ENCODE measurements at places on chromosomes 6 and 20.

GRCh38 chr20:23939641-23940040 lies 48.9 kb downstream of the GGTLC1 start:
- no peak for DNase-seq

DNA sequence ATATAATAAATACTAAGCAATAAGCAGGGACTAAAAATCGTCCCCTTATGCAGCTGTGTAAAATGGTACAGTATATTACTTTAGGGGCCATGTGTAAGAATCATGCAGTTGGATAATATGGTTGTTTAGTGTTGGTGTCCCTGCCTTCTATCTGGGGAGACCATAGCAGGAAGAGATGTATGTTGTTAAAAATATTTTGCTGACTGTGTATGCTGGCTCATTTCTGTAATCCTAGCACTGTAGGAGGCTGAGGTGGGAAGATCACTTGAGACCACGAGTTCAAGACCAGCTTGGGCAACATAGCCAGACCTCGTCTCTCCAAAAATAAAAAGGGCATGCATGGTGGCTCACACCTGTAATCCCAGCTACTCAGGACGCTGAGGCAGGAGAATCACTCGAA lies 5.6 kb downstream of the PANK2 start:
- no peak for DNase-seq

DNA sequence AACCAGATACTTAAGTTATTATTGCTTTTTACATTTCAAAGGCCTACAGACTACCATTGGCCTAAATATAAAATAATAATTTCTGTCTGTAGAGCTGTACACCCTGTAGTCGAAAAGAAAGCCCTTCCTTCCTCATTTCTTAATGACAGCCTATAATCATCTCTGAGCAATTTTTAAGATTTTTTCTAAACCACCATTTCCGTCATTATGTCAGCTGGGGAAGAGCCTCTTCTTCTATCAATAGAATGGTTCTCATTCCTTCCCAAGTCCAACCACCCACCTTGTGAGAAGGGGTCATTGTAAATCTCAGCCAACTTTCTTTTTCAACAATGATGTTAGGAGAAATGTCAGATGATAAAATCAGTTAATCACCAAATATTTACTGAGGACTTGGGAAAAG lies 91.8 kb downstream of the PLEKHG1 start:
- no peak for DNase-seq

- peak; percentile 90 for DNase-seq
Measured at GRCh38 chr20:3677733-3678132, 4.1 kb downstream of the ADAM33 start.

- DNase-seq = no peak
Measured at GRCh38 chr6:131353106-131353505, 217.8 kb downstream of the AKAP7 start.

DNA sequence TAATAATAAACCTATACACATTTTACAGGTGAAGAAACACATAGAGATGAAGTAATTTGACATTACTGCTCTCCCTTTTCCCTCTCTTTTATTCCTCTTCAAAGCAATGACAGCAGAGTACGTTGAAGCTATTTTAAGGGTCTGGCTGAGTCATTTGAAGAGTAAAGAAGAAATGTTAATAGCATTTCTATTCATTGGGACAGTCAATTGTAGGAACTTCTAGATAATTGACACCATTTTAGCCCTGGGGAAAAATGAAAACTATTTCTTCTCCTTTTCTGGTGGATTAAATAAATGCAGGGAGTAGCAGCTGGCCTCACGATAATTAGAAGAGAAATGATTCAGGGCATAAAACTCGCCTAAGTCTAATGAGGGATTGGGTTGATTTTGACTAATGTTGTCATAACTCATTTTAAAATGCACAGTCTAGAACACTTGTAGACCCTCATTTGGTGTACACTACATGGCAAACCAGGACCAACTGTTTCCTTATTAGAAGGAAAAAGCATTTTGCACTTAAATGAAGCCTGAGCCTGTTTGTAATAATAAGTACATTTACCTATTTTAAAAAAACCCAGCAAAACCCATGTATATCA lies 48.1 kb downstream of the RIPOR2 start:
- DNase-seq = no peak

- no peak for DNase-seq
Measured at GRCh38 chr20:33549229-33549999, 59.5 kb downstream of the CBFA2T2 start.

DNA sequence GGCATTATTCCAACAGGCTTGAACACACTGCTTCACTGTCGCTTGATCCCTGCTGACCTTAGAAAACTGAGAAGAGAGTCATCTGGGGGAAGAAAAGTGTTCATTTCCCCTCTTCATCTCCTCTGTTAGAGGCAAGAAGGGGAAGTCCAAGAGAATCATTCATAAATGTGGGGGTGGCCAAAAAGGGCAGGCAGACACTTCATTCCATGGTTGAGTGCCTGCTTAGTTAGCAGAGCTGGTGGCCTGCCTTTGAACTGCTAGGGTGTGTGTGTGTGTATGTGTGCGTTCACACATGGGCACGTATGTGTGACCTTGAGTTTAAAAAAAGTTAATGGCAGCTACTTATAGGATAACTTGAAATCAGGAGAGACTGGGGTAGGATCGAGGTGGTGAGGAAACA lies 39.4 kb upstream of the RFPL4B start:
- DNase-seq = no peak

DNA sequence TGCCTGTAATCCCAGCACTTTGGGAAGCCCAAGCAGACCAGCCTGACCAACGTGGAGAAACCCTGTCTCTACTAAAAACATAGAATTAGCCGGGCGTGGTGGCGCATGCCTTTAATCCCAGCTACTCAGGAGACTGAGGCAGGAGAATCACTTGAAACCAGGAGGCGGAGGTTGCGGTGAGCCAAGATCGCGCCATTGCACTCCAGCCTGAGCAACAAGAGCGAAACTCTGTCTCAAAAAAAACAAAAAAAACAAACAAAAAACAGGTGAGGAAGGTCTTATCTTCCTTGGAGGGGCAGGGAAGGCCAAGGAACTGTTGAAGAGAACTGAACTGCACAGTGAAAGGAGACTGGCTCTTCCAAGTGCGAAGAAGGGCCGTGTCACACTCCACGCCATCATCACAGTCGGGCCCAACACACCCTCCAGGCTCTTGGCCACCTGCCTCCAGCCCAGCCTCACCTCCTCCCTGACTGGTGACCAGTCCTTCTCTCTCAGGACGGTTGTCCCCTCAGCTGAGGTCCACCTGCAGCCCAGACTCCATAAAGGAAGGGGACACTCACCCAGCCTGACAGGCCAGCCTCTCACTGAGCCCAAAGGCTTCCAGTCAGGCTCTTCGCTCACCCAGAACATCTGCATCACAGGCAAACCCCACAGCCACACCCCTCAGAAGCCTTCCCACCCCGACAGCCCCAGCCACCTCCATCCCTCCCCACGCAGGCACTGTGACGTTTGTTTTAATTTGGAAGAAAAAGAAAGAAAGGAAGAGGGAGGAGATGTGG lies 4.1 kb downstream of the ZC3H12D start:
- DNase-seq = no peak

DNA sequence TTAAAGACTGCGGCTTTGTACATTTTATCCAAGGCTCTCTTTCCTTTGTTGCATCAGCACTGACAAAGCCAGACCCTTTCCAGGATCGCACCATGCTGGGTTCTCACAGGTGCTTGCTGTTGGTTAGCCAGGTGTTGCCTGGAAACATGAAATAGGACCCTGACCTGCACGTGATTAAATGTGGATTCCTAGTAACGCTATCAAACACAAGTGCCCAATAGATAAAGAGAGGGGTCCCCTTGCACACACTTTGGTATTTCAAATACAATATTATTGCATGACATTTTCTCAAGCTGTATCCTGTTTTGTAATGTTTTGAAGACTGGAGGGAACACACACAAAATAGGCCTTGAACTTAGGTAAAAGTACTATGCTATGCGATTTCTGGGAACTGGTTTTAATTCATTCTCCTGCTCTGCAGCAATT lies 73.3 kb downstream of the AKAP12 start:
- DNase-seq = peak; percentile 63

DNA sequence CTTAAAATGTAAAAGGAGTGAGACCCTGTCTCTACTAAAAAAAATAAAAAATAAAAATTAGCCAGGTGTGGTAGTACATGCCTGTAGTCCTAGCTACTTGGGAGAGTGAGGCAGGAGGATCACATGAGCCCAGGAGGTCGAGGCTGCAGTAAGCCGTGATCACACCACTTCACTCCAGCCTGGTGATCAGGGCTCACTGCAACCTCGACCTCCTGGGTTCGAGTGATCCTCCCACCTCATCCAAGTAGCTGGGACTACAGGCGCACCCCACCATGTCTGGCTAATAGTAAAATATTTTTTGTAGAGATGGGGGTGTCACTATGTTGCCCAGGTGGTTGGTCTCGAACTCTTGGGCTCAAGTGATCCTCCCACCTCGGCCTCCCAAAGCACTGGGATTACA lies 8.1 kb upstream of the FOXS1 start:
- peak; percentile 7 for DNase-seq

DNA sequence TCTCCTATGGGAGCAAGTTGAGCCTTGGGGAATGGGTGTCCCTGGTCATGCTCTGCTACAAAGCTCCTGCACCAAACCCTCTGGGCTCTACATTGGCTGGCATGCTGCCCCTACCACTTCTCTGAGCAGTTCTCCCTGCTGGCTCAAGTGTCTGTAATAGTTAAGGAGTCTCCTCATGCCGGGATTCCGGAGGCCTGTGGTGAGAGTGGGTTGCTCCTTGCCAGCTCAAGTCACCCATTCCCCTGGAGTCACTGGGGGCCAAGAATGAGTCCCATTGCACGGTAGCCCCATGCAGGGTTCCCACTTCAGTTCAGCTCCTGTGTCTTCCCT lies 173.9 kb downstream of the PRDM13 start:
- no peak for DNase-seq

GRCh38 chr6:143803769-143804568 lies 39.2 kb upstream of the LTV1 start:
- DNase-seq = no peak

GRCh38 chr20:2420510-2420909 lies 39.8 kb downstream of the TGM6 start:
- DNase-seq = no peak

DNA sequence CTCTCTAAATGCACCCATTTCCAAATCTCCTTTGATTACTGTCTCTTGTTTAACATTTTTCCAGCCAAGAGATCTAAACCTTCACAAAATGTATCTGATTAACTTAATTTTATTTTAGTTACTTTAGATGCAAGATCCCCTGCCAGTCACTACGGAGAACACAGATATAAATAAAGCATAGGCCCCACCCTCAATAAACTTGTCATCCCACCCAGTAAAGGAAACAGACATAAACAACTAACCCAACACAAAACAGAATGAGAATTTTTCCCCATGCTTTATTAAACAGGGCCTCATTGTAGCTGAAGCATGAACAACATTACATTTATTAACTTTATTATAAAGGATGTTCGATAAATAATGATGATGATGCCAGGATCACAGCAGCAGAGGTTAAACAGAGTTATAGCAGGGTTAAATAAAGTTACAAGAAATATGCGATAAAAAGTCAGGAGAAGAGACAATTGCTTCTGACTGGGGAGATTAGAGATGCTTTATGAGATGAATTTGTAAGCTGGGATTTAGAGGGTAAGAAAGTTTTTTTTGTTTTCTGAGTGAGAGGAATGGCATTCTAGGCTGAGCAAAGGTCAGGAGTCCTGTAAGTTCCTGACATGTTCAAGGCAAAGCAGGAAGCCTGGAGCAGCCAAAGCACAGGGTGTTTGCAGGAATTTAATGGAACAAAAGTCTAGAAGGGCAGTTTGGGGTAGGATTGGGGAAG lies 41.1 kb downstream of the TFAP2A start:
- no peak for DNase-seq

GRCh38 chr6:10587656-10588406 lies 66.7 kb downstream of the GCNT2 start:
- no peak for DNase-seq

DNA sequence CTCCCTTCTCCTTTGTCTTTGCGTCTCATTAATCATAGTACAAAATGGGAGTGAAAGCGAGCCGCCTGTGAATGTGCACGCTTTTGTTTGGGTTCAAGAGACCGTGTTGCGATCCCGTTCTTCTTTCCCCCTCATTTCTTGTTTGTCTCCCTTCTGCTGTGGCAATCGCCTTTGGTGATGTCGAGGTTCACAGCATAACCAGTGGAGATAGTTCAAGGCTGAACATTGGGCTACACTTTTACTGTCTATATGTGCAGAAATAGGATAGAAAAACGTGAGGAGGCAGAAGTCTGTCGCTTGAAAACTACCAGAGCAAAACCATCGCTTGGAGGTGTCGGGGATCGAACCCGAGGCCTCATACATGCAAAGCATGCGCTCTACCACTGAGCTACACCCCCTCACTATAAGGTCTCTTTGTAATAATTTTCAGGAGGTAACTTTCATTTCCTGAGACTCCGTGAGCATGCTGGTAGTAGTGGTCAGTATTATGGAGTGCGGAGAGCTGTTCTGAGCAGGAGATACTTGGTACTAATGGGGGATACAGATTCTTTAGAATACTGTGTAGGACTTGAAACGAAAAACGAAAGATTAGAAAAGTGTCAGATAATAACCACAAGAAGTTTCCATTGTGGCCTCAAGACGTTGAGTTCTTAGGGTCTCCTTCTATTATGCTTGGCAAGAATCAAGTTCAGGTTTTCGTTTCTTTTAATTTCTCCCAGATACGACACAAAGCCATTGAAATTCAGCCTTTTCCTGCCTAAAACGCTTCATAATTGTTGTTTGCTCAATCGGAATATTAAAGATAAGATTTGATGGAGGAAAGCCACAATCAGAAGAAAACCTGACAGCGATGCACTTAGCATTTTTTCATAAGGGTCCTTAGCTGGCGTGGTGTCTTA lies 106.6 kb downstream of the TRIM27 start:
- DNase-seq = no peak

DNA sequence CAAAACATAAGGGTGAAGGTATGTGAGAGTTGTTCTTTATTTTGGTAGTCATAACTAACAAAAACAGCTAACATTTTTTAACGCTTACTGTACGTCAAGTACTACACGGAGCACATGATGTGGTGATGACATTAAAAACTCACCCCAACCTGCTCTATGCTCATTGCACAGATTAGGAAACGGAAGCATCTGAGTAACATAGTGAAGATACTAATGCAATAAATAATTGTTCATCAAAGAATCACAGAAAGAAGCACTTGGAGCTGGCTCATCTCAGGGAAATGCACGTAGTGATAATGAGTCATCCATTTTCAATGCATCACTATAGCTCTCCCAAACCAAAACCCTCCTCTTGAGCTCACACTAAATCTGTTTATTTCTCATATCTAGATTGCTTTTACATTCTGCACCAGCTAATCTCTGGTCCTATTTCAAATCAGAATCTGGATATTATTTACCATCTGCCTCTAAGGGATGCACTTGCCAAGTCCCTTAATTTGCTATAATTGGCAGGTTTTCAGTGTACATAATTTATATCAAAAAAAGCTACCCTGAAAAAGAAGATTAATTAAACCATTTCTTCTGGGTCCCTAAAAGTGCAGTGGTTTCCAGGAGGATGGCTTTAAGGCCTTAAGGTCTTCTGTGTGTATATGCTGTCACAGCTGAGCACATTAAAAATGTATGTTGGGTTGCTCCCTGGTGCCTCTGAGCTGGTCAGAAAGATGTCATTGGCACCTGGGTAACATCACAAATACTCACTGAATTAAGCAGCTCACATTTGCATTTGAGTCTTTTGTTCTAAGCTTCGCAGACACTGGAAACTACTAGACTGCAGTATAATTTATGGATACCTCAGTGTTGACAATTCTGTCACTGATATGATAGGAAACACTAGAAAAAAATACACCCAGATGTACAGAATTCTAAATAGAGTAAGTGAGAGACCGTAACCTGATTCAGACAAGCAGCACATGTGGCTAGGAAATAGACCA lies 677.4 kb upstream of the CITED2 start:
- DNase-seq = no peak

Data from ovary (tissue), 10 donors.